Activated T-cell treated with anti-CD3 and anti-CD28 coated beads for 24 hours (primary cell): ENCODE measurements at places on chromosomes 5 and 9.

GRCh38 chr9:94663140-94663539 is 23.8 kb upstream of the FBP1 start:
- no peak for DNase-seq

DNA sequence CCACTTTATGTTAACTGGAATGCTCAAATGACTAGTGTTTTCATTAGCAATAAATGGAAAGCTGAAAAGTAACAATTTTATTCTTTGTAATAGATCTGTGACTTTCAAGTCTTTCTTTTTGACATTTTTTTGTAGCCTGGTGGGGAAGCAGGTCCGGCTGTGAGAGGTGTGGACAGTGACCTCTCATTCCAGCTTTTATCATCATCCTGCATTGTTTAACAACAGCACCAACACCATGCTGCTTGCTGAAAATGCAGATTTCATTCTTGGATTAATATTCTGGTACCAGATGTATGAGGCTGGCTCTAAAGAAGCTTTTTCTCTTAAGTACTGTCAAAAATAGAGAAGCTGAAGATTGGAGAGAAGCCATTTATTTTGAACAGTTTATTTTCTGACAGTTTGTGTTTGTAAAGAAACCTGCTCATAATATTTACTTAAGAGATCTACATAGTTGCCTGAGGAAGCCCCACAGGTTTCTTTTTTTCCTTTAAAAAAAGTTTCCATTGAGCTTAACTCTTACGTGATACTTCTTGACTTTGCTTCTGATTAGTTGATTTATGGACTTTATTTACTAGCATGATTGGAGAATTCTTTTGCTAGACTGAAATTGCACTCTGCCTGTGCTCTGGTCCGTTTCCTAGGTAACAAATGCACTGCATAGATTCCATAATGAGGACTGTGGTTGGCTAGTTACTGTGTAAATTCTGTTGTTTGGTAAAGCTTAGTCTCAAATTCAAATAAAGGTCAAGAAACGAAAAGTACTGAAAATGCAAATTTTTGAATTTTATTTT is 3.4 kb downstream of the KIAA1958 start:
- no peak for DNase-seq

DNA sequence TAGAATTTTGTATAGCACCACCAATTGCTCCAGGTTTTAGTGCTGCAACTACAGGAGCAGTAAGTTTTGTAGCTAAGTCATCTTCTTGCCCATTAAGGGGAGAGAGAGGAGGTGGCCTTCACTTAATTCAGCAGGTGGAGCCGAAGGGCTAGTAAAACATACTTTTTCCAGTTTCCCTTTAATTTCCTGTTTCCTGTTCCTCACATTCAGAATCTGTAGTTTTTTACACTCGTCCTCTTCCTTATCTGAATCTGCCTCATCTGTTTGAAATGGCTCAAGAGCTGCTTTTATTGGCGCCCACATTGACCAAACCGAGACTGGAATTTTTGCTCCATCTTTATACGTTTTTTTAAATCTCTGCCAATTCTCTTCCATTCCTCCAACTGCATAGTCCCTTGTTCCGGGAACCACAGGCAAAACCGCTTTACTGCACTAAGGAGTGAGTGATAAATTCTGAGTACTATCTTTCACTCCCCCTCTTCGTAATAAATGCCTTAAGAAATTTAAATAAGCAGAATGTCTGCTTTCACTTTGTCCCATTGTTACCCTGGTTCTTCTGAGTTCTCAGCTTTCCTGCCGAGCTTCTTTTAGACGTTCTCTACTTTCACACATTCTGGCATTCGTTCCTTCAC is 133.9 kb downstream of the DROSHA start:
- no peak for DNase-seq

DNA sequence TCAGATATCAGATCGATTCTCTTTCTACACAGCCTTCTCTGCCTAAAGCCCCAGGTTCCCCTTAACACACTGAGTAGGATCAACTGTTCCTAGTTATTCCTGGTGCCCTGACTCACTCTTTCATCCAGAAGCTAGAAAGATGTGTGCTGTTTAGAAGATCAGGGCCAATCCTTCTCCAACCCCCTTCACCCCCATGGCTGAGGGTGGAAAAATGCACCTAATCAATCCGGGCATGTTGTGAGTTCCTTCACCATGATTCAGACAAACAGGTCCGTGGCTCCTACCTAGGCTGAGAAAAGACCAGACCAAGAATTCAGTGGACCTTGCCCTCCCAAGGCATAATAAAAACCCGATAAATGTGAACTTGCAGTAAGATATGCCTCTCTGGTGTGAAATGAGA is 85.4 kb upstream of the EQTN start:
- no peak for DNase-seq

DNA sequence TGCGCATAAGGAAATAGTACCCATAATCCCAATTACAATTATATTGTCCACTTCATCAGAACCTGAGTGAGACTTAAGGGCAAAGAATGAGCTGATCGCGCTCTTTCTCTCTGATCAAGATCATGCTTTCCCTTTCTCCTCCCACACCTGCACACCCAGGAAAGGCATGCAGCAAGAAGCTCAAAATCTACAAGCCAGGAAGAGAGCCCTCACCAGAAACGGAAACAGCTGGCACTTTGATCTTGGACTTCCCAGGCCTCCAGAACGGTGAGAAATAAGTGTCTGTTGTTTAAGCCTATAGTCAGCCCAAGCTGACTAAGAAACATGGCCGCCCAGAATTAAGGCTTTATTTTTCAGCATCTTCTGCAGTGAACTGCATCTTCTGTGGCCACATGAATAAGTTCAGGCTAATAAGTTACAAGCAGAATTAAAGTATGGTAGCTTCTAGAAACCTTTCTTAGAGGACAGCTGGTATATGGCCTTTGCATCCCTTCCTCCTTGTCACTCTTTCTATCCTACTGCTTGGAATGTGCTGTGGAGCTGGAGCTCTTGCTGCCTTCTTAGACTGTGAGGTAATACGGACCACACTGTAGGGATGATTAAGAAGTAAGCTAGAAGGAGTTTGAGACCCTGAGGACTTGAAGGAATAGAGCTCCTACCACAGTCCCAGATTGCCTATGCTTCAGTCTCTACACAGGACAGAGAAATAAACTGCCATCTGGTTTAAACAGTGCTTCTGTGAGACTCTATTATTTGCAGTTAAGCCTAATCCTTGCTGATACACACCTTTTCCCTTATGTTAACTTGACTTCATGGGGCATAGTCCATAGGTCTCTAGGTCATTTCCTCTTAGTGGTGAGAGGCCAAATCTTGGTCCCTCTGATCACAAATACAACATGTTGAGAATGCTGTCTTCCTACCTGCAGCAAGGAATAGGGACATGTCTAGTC is 17.2 kb downstream of the OR2S2 start:
- DNase-seq, result peak; percentile 18

DNA sequence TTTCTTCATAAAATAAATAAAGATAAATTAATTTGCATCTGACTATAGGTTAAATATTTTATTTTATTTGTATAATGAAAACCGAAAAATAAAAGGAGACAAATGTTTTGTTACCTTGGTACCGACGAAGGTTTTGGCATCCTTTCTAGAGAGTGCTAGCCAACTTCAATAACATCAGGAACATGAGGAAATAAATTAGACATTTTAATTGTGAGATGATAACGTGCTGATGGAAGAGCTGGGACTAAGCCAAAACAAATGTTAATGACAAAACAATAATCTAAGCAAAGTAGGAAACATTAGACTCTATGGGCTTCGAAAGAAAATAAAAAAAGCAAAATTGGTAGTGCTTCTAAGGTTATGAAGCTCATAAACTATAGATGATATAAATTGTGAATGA is 201.0 kb downstream of the IRX2 start:
- DNase-seq, result no peak

DNA sequence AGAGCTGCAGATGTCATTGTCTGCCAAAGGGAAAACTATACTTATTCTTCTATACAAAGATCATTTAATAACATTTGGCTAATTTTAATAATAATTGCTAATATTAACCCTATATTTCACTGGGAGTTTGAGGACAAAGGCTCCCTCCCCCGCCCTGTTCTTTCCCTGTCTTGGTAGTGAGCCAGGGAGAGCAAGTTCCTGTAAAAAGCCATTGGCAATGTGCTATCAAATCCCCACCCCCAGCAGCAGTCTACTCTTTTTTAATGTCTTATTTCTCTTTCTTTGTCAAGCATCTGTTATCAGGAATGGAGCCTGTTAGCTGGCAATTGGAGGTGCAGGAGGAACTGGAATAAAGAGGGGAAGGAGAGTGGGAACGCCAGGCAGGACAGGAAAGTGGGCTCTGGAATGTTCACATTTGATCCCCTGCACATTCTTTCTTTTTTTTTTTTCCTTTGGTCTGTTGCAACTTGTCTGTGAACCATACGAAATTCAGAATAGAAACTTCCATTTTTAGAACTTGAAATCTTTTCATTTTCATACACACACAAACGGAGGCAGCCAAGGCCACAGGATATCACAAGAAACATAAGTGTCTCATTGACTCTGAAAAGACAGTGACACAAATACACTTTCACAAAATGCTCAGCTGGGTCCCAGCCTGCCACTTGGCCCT is 664.8 kb upstream of the ZNF608 start:
- DNase-seq, result no peak

- no peak for DNase-seq
Observed at GRCh38 chr5:93206203-93206602, 374.8 kb downstream of the NR2F1-AS1 start.

- no peak for DNase-seq
Observed at GRCh38 chr9:3534614-3535404, 9.0 kb upstream of the RFX3 start.

GRCh38 chr5:136613230-136613629 is 247.9 kb upstream of the TRPC7 start:
- DNase-seq, result no peak

DNA sequence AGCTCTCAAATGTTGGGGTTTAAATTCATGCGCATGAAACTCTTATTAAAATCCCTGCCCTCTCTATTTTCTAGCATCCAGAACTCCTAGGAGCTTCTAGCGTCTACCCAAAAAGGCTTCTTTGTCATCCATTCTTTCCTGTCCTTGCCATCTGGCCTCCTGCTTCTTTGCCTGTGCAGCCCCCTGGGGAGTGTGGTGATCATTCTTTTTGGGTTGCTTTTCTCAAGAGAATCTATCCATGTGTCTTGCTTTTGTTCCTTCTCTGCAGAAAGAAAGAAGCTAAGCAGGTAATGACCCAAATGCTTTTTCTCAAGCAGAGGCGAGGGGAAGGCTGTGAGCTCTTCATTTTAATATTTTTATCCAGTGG is 26.6 kb downstream of the SKP2 start:
- no peak for DNase-seq

- DNase-seq, result no peak
Observed at GRCh38 chr5:94353605-94354004, 264.8 kb downstream of the KIAA0825 start.

DNA sequence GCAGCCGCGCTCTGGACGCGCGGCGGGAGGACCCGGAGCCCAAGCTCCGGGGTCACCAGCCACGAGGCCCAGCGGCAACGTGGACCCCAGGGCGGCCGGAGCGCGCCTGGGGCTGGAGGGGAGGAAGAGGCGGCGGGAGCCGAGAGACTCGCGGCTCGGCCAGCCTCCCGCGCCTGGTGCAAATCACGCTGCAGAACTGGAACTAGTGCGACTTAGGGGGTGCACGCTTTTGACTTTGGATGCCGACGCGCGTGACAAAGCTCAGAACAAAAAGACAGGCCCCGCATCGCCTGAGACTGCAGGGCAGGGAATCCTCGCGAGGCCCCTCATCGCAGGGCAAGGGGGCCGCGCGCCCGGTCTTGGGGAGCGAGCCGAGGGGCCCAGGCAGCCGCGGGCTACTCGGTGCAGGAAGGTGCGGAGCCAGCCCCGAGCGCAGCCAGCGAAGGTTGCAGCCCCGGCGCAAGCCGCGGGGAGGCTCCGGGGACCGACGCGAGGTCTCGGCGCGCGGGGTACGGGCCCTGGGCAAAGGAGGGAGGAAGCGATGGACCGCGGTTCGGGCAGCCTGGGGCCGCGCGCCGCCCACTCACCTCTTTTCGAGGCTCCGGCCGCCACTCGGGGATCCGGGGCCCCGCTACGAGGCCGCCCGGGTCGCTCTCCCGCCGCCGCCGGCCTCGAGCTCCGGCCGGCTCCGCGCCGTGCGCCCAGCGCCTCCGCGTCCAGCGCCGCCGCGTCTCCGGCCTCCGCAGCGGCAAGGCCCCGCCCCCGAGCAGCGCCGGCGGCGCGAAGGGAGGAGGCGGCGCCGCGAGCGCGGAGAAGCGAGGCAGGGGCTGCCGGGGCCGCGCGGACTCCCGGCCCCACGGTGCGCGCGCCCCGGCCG is at the start of gene GOLM1:
Gene GOLM1 (minus strand): TSS at position 735 of the 877 bp plus-strand sequence. CDS start 20,238 bp downstream, outside the sequence.
- DNase-seq, result no peak

GRCh38 chr5:160312134-160312959 is at the start of gene CCNJL:
TSS of gene CCNJL (minus strand) at chr5:160312564. CDS start at chr5:160311923, 641 bp downstream.
- no peak for DNase-seq

- no peak for DNase-seq
Observed at GRCh38 chr5:134539732-134540131, 14.3 kb downstream of the JADE2 start.

GRCh38 chr5:45779874-45780671 is 83.9 kb upstream of the HCN1 start:
- DNase-seq, result no peak

GRCh38 chr5:23448627-23449026 is 58.8 kb upstream of the PRDM9 start:
- no peak for DNase-seq

DNA sequence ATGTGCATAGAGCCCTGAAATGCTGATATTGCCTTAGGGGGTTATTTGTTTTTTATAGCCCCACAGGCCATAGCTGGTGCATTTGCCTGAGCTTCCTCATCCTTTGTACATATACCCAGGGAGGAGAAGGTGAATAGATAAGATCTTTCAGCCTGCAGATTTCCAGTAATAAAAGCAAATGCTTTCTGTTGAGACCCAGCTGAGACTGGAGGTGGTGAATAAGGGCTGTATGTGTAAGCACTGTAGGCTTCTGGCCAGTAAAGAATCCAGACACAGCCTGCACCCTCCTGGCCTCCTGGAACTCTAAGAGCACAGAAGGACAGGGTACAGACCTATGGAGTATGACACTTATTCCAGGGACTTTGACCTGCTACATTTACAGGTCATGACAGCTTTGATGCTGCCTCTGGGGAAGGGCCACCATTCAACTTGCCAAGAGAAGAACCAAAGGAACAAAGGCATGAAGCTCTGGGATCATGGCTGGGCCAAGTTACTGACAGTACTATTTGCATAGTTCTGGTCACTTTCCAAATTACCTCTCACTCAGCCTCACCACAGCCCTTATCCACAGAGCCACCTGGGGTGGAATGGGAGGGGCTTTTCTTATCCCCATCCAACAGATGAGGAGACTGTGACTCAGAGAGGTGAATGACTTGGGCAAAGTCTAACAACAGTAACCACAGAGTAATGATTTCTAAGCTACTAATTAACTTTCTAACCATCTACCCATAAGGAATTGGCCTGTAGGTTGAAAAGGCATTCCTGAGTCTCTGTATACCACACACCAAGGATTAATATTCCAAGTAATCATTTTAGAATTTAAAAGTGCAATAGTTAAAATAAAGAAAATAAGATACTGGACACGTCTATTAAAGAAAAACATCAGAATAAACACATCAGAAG is 604.5 kb upstream of the KLF4 start:
- DNase-seq, result no peak
